Central memory CD8-positive, alpha-beta T cell (primary cell): ENCODE measurements at places on chromosomes 1 and 21.

DNA sequence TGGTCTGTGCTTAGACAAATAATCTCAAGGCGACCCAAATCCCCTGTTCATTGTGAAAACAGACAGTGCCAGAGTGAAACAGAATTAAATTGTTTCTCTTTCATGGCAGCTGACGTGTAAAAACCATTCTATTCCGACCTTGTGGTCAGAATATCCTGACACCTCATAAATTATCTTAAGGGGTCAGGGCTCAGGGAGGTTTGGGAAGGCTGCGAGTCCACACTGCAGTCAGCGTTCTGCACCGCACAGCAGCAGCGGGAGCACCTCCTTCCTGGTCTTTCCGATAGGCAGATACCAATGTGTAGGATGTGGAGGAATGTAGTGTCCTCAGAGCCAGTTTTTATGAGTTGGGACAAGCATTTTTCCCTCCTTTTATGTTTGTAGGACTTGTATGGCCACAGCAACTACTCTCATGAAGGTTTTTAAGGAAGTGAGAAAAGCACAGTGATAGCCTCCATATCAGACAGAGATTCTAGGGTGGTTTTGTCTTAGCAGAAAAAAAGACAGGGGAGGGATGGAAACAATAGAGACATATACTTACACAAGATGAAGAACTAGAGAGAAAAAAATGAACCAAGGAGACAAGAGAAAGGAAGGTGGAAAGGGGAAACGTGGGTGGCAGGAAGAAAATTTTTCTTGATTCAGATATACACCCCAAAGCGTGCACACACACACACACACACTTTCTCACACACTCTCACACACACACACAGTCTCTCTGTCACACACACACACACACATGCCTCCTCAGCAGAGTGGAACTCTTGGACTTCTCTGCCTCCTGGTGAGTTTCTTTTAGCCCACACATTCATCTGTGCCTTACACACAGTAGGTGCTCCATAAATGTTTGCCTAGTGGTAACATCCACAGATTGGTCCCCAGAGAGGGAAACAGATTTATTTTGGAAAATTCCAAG lies 68.6 kb downstream of the NTMT2 start:
- no peaks in the 10 kb centered on the region for H3K36me3 ChIP-seq
- no peak overlapping the region for H3K4me3 ChIP-seq
- H3K4me1 ChIP-seq, result no peaks in the 10 kb centered on the region
- no peak for DNase-seq
- H3K27ac ChIP-seq, result no peak overlapping the region

DNA sequence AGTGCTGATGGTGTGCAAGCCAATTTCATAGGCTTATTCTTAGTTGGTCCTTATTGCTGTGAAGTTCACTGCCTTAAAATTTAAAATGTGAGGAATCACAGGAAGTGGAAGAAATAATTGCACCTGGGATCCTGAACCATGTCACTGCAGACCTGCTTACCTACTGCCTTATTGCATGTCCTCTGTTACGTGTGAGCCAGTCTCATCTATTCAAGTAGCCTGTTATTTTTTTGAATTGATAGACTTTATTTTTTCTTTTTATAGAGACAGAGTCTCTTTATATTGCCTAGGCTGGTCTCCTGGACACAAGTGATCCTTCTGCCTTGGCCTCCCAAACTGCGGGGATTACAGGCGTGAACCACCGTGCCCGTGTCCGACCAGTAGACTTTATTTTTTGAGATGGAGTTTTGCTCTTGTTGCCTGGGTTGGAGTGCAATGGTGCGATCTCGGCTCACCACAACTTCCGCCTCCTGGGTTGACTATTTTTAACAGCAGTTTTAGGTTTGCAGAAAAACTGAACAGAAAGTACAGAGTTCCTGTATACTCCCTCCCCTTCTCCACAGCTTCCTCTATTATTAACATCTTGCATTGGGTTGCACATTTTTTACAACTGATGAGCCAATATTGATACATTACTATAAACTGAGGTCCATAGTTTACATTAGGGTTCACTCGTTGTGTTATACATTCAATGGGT lies 14.0 kb upstream of the DISC1 start:
- DNase-seq, result peak; percentile 35
- peaks cover 57% of the 10 kb centered on the region for H3K4me1 ChIP-seq
- H3K27ac ChIP-seq, result peak overlapping the region; percentile 88
- no peaks in the 10 kb centered on the region for H3K36me3 ChIP-seq
- H3K4me3 ChIP-seq, result peak overlapping the region; percentile 67

- no peak for DNase-seq
- no peak overlapping the region for H3K4me3 ChIP-seq
- peaks cover 2% of the 10 kb centered on the region for H3K36me3 ChIP-seq
Measured at GRCh38 chr1:10598389-10598702, 123.6 kb downstream of the PEX14 start.

DNA sequence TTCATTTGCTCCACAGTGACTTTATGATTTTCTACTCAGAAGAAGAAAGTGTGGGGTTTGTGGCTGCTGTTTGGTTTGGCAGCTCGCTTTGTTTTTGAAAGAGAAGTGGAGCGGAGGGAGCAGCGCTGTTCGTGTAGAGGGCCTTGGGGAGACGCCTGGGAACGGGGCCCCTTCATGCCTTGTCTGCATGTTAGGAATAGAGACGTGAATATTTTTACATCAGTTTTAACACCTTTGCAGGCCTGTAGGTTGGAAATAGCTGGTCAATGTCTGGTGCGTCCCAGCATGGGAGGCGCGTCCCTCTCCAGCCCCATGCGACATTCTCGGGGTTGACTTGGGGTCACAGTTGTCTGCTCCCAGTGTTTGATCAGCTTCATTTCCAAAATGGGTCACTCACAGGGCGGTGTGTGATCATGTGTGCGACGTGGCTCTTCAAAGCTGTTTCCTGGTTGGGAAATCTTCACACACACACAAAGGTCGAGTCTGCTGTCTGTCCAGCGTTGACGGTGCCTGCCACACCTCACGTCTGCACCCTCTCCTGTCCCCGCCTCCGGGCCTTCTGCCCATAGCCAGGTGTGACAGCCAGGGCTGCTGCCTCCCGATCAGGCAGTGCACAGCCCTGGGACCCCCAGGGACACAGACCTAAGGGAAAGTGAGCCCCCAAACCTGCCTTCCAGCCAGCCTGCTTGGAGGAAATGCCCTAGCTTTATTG lies 149.2 kb downstream of the PSMG1 start:
- no peak for DNase-seq
- no peaks in the 10 kb centered on the region for H3K36me3 ChIP-seq
- H3K27me3 ChIP-seq, result peaks cover 43% of the 10 kb centered on the region
- H3K4me3 ChIP-seq, result no peak overlapping the region

GRCh38 chr1:162855461-162856150 lies 5.4 kb downstream of the CCDC190 start:
- H3K36me3 ChIP-seq, result no peaks in the 10 kb centered on the region
- H3K27me3 ChIP-seq, result peaks cover 18% of the 10 kb centered on the region
- no peak for DNase-seq
- no peaks in the 10 kb centered on the region for H3K4me1 ChIP-seq

DNA sequence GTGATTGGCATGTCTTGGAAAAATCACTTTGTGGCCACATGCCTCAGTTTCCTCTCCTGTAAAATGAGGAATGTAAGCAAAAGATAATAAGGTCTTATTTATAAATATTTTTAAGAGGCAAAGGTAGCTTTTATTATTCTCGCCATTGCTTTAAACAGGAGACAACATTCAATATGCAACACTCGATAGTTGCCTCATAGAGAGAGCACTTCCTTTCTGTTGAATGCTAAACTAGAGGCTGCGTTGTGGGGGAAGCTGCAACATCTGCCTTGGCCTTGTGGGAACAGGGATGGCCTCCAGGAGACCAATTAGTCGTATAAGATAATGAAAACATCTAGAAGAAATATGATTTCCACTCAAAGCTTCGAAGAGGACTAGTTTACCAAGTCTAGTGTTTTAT lies 3.5 kb downstream of the OSCP1 start:
- DNase-seq, result no peak
- no peak overlapping the region for H3K27ac ChIP-seq
- peaks cover 15% of the 10 kb centered on the region for H3K4me1 ChIP-seq
- H3K4me3 ChIP-seq, result no peak overlapping the region

GRCh38 chr1:64878931-64879611 lies 87.3 kb downstream of the JAK1 start:
- no peak overlapping the region for H3K27ac ChIP-seq
- H3K36me3 ChIP-seq, result peaks cover 42% of the 10 kb centered on the region
- no peak overlapping the region for H3K4me3 ChIP-seq
- H3K4me1 ChIP-seq, result peaks cover 68% of the 10 kb centered on the region
- H3K27me3 ChIP-seq, result no peaks in the 10 kb centered on the region
- no peak for DNase-seq

DNA sequence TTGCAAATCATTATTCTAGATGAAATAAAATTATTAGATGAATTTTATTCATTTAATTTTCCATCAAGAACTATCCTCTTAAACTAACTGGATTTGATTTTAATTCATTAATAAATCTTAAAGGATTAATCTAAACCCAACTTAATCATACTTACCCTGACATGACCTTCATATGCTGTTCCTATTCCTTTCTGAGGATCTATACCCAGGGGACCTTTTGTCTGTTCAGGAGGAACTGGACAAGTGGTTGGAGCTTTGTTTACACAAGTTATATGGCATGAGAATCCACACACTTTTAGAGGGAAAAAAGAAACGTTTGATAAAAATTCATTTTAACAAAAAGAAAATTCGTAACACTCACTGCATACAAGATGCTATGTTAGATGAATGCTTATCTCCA lies 95.2 kb downstream of the COQ8A start:
- H3K27ac ChIP-seq, result no peak overlapping the region
- no peak overlapping the region for H3K4me3 ChIP-seq
- no peaks in the 10 kb centered on the region for H3K4me1 ChIP-seq
- no peak for DNase-seq
- no peaks in the 10 kb centered on the region for H3K36me3 ChIP-seq

DNA sequence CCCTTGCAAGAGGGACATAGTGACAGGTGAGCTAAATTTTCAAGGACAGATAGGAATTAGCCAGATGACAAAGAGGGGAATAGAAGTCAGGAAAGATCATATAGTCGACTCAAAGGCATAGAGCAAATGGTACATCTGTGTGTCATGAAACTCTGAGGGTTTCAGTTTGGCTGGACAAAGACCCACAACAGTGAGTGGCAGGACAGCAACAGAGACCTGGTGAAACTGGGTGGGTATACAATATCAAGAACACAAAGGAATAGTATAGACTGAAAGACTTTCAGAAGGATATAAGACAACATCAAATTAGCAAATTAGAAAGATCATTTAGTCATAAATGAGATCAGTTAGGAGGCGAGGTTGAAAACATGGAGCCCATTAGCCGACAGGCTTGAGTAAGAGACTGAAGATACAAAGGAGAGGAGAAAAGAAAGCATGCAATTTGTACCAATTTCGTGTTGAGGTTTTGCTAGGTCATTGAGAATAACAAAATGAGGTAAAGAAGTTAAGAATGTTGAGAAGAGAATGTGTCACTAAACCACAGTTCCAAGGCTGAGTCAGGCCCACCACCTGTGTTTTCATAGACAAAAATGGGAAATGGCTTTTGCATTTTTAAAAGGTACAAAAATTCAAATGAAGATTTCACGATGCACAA lies 213.8 kb downstream of the HHIPL2 start:
- DNase-seq, result no peak
- H3K36me3 ChIP-seq, result no peaks in the 10 kb centered on the region
- H3K4me3 ChIP-seq, result no peak overlapping the region
- H3K27me3 ChIP-seq, result no peaks in the 10 kb centered on the region
- H3K4me1 ChIP-seq, result no peaks in the 10 kb centered on the region

DNA sequence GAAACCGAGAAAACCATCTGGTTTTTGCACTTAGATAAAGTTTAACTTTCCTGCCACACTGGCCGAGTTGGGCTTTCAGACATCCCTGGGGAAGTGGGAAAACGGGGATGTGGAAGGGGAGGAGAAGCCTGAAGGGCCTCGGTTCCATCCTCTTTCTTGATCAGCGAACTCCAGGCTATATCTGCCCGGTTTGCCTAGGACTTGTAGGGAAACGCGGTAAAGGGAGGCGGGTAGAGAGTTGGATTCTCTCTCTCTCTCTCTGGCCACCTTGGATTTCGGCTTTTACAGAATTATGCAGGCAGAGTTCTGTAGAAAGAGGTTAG lies 4.6 kb upstream of the LHX8 start:
- H3K27me3 ChIP-seq, result peaks cover 94% of the 10 kb centered on the region
- H3K36me3 ChIP-seq, result no peaks in the 10 kb centered on the region
- no peaks in the 10 kb centered on the region for H3K4me1 ChIP-seq
- no peak for DNase-seq
- H3K4me3 ChIP-seq, result no peak overlapping the region

GRCh38 chr1:115679141-115679611 lies 37.4 kb downstream of the VANGL1 start:
- no peak overlapping the region for H3K4me3 ChIP-seq
- peaks cover 1% of the 10 kb centered on the region for H3K36me3 ChIP-seq
- no peaks in the 10 kb centered on the region for H3K27me3 ChIP-seq

DNA sequence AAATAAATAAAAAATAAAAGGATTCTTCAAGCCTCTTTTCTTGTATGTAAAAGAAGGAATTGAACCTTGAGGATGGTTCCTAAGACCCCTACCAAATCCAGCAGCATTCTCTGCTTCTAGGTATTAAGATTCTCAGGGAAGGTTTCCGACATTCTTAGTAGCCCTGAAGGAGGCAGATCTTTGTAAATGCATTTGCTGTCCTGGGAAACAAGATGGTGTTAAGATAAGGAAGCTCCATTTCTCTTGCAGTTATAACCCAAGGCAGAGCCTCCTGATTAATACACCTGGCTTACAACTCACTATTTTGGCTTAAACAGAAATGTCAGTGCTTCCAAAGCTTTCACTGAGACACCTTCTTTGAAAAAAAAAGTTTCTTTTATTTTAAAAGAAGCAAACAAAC lies 393.8 kb downstream of the DISC1 start:
- H3K27ac ChIP-seq, result no peak overlapping the region
- no peak overlapping the region for H3K4me3 ChIP-seq
- no peaks in the 10 kb centered on the region for H3K27me3 ChIP-seq

- DNase-seq, result no peak
- H3K27ac ChIP-seq, result no peak overlapping the region
- no peaks in the 10 kb centered on the region for H3K27me3 ChIP-seq
- H3K4me1 ChIP-seq, result peaks cover 62% of the 10 kb centered on the region
Measured at GRCh38 chr1:64950284-64950809, 16.0 kb downstream of the JAK1 start.

DNA sequence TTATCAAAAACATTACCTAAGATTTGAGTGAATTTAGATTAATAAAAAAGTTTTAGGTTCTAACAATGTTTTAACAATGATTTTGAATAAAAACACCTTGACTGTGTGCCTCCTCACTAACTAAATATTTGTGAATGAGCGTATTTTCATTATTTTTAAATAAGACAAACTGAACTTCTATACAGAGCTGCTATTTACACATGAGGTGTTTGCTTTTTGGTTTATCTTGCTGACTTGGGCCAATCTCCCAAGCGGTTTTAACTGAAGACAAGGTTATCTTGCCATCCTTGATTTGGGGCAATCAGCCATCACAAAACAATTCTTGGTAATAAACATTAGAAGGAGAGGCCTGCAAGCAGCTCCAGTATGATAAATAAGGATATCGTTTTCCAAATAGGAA lies 108.2 kb upstream of the NRIP1 start:
- no peak overlapping the region for H3K4me3 ChIP-seq
- no peak overlapping the region for H3K27ac ChIP-seq
- DNase-seq, result no peak
- H3K4me1 ChIP-seq, result no peaks in the 10 kb centered on the region
- peaks cover 19% of the 10 kb centered on the region for H3K27me3 ChIP-seq
